ENCODE measurements at places on chromosomes 2 and 18. TPM values are rescaled to one million over a fixed set of nuclear protein-coding genes. Genes with fewer than 3 reads are reported as not detected.

- H3K4me3 ChIP-seq = no peak overlapping the region
- H3K36me3 ChIP-seq = peaks cover 26% of the 10 kb centered on the region
- H3K4me1 ChIP-seq = peaks cover 9% of the 10 kb centered on the region
- DNase-seq = no peak
Measured at GRCh38 chr2:121562269-121563176, 31.8 kb downstream of the RNU4ATAC start.

DNA sequence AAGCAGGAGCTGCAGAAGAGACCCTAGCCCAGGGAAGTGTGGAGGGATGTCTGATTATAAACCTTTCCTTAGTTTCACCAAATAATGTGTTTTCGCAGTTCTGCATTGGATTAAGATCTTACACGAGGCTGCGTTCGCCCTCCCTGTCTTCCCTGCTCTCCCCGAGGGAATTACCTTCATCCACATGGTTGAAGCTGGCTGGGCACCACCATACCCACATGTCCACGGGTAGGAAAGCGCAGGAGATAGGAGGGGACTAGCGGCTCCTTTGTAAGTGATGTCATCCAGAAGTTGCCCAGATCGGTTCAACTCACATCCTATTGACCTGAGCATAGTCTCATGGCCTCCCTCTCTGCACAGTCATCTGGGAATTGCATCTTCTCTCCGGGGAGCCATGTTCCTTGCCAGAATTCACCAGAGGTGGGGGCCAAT is 1.1 kb downstream of the TTL start:
- H3K27ac ChIP-seq = peak overlapping the region; percentile 84
- peaks cover 31% of the 10 kb centered on the region for H3K4me1 ChIP-seq
- peak overlapping the region; percentile 96 for H3K4me3 ChIP-seq

GRCh38 chr2:205321231-205321630 is 361.1 kb upstream of the NRP2 start:
- no peak for DNase-seq
- no peaks in the 10 kb centered on the region for H3K36me3 ChIP-seq
- no peak overlapping the region for H3K4me3 ChIP-seq
- no peaks in the 10 kb centered on the region for H3K4me1 ChIP-seq
- no peak overlapping the region for H3K27ac ChIP-seq
- no peaks in the 10 kb centered on the region for H3K27me3 ChIP-seq

- H3K4me1 ChIP-seq = peaks cover 27% of the 10 kb centered on the region
- no peak for DNase-seq
- H3K27me3 ChIP-seq = no peaks in the 10 kb centered on the region
- no peak overlapping the region for H3K4me3 ChIP-seq
- H3K36me3 ChIP-seq = peaks cover 19% of the 10 kb centered on the region
Measured at GRCh38 chr18:13283746-13284145, 65.2 kb downstream of the LDLRAD4 start.

DNA sequence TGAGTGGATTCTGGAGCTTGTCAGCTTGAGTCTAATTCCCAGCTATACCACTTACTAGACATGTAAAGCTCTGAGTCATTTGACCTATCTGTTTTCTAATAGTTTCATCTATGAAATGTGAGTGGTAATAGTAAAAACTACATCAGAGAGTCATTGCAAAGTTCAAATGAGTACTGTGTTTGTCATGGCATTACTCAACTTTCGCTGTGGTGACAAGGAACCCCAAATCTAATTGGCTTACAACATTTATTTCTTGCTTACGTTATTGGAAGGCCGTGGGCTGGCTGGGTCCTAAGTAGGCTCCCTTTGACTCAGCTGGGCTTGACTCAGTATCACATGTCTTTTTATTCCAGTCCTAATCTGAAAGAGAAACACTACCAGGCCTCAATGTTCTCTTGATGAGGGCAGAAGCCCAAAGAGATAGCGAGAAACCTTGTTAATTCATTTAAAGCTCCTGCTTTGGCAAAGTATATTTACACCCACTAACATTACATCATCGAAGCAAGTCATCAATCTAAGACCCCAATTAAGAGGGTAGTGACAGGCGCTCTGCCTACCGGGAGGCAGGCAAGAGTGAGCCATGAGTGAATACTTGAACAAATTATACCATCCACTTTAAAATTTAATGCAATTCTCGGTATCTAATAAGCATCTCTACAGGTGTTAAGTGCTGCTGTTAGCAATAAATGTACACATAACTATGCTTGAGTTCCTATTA is 431.8 kb upstream of the SPHKAP start:
- no peak overlapping the region for H3K4me3 ChIP-seq
- H3K36me3 ChIP-seq = no peaks in the 10 kb centered on the region
- H3K27me3 ChIP-seq = no peaks in the 10 kb centered on the region
- DNase-seq = no peak
- H3K27ac ChIP-seq = no peak overlapping the region

GRCh38 chr2:46735108-46735691 is 180.4 kb downstream of the MCFD2 start:
- peaks cover 11% of the 10 kb centered on the region for H3K4me1 ChIP-seq
- no peak for DNase-seq
- H3K27me3 ChIP-seq = no peaks in the 10 kb centered on the region

- peaks cover 13% of the 10 kb centered on the region for H3K36me3 ChIP-seq
- no peak overlapping the region for H3K27ac ChIP-seq
- no peak for DNase-seq
- H3K4me1 ChIP-seq = peaks cover 8% of the 10 kb centered on the region
- no peak overlapping the region for H3K4me3 ChIP-seq
- no peaks in the 10 kb centered on the region for H3K27me3 ChIP-seq
Measured at GRCh38 chr2:29186817-29187216, 71.6 kb downstream of the CLIP4 start.

GRCh38 chr2:68411397-68412126 is 46.5 kb downstream of the PLEK start:
- H3K27me3 ChIP-seq = peaks cover 14% of the 10 kb centered on the region
- no peak overlapping the region for H3K4me3 ChIP-seq
- H3K4me1 ChIP-seq = peaks cover 8% of the 10 kb centered on the region

- H3K4me1 ChIP-seq = no peaks in the 10 kb centered on the region
- no peak overlapping the region for H3K27ac ChIP-seq
- peaks cover 3% of the 10 kb centered on the region for H3K27me3 ChIP-seq
- no peak overlapping the region for H3K4me3 ChIP-seq
- DNase-seq = no peak
Measured at GRCh38 chr2:232431705-232432590, 24.0 kb upstream of the ALPI start.

- no peak overlapping the region for H3K4me3 ChIP-seq
- peak overlapping the region; percentile 66 for H3K27ac ChIP-seq
- H3K4me1 ChIP-seq = peaks cover 32% of the 10 kb centered on the region
- no peak for DNase-seq
Measured at GRCh38 chr2:238381341-238382115, 45.2 kb upstream of the ASB1 start.

GRCh38 chr18:34117319-34117718 is 107.4 kb downstream of the NOL4 start:
- DNase-seq = no peak
- no peaks in the 10 kb centered on the region for H3K36me3 ChIP-seq
- H3K27me3 ChIP-seq = no peaks in the 10 kb centered on the region
- no peaks in the 10 kb centered on the region for H3K4me1 ChIP-seq

GRCh38 chr2:239142806-239143205 is 258.0 kb downstream of the HDAC4 start:
- H3K4me3 ChIP-seq = no peak overlapping the region
- no peak overlapping the region for H3K27ac ChIP-seq
- H3K36me3 ChIP-seq = peaks cover 11% of the 10 kb centered on the region

GRCh38 chr2:30201990-30202389 is 29.3 kb upstream of the LBH start:
- H3K4me3 ChIP-seq = no peak overlapping the region
- H3K27ac ChIP-seq = no peak overlapping the region
- no peak for DNase-seq
- peaks cover 2% of the 10 kb centered on the region for H3K4me1 ChIP-seq

- peaks cover 14% of the 10 kb centered on the region for H3K27me3 ChIP-seq
- H3K36me3 ChIP-seq = no peaks in the 10 kb centered on the region
- no peak for DNase-seq
- no peak overlapping the region for H3K4me3 ChIP-seq
Measured at GRCh38 chr2:65142515-65142914, 12.6 kb upstream of the RAB1A start.

The DSC2 gene
- total RNA-seq = not detected

The SLC8A1 gene
- total RNA-seq = 0.75 TPM

The NTSR2 gene
- not detected for total RNA-seq

The CREG2 gene
- total RNA-seq = not detected
